ENCODE measurements at places on chromosomes 6 and 20. TPM values are rescaled to one million over a fixed set of nuclear protein-coding genes. Genes with fewer than 3 reads are reported as not detected.

The MROH8 gene
- 3.3 TPM for total RNA-seq

GRCh38 chr6:90413867-90414266 is 117.2 kb upstream of the BACH2 start:
- DNase-seq, result no peak

DNA sequence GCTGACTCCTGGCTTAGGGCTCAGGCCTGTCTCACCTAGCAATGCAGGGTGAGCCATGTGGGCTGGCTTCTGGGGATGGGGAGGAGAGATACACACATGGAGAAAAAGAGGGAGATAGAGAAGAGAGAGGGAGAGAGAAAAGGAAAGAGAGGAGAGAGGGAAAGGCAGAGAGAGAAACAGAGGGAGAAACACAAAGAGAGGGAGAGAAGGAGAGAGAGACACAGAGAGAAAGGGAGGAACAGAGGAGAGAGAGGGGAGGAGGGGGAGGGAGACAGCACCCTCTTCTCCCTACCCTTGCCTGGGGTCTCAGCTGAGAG is 24.8 kb downstream of the NTSR1 start:
- no peak for DNase-seq

DNA sequence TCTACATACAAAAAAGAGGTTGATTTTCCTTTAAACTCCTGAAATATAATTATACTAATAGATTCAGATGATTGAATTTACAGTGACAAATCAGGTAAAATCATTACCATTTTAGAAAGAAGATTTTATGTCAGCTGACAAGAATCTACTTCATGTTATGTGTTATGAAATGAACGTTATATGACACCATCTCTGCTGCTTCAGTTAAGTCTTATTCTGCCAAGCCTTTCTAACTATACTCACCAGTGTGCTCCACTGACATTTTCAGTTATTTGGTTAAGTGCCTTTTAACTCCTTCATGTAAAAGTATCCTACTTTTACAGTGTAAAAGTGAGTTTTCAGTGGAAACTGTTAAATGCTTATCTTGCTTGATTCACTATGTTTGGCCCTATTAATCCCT is 80.4 kb downstream of the RWDD2A start:
- DNase-seq, result no peak

Data from PC-9 (cell line).